IMR-90 (cell line): ENCODE measurements at places on chromosomes 6 and 20.

DNA sequence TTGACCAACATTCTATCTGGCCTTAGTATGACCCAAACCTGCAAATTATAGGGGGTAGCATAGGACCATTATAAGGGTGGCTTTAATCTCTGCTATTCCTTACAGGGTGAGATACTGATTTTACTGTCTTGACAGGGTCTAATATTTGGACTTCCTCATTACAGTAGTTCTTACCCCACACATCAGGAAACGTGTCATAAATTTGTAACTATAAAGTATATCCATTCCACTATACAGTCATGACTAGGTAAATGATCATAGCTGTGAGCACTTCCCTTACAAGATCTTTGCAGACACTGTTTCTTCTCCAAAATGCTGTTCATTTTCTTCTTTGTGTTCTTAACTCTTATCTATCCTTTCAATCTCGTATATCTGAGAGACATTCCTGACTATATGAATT lies 518.7 kb upstream of the RNF217 start:
- no peaks in the 10 kb centered on the region for H3K36me3 ChIP-seq
- H3K4me3 ChIP-seq: no peak overlapping the region
- DNase-seq: no peak
- H3K27ac ChIP-seq: no peak overlapping the region

GRCh38 chr6:149750136-149750609 lies 632 bp downstream of the PCMT1 start:
- peak overlapping the region; percentile 93 for H3K4me3 ChIP-seq
- H3K4me1 ChIP-seq: no peaks in the 10 kb centered on the region
- H3K36me3 ChIP-seq: no peaks in the 10 kb centered on the region
- no peaks in the 10 kb centered on the region for H3K27me3 ChIP-seq

DNA sequence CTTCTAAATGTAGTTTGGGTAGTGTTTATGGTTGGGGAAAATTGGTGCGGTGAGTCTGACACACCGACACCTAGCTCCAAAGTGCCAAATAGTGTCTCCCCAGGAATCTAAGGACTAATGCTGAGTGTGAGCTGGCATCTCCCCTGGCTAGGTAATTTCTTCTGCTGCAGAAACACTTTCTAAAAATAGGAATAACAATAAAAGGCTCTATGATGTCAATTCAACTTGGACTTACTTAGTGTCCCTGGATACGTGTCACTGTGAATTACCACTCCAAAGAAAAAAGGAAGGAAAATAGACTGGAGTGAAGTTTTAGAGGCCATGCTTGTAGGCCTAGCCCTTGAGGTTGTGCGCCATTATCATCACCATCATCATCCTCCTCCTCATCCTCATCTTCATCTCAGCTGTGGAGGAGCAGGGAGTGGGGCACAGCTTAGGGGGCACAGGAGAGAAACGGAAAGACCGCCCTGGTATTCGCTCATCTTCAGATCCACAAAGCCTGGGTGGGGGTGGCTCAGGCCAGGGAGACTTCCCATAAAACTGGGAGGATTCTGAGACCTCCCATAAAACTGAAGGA lies 89.6 kb downstream of the TBC1D7 start:
- no peaks in the 10 kb centered on the region for H3K4me1 ChIP-seq
- no peak for DNase-seq
- H3K27me3 ChIP-seq: peaks cover 1% of the 10 kb centered on the region; the same call in 1 of the 2 replicates
- no peak overlapping the region for H3K4me3 ChIP-seq

DNA sequence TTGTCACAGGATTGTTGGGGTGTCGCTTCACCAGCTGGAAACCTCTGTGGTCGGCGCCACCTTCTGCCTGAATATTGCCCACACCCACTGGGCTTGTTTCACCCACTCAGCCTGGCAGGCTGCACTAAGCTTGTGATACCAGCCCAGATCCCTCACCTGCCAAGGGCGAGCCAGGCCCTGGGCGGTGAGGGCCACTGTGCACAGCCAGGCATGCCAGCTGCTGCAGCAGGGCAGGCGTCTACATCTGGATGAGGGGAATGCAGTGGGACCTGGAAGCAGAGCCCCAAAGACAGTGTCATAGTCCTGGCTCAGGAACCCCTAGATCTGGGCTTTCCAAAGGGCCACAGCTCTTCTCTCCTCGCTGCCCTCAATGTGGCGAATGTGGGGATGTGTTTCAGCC lies 1307.5 kb downstream of the GRIK2 start:
- no peak for DNase-seq
- H3K36me3 ChIP-seq: no peaks in the 10 kb centered on the region
- H3K4me1 ChIP-seq: no peaks in the 10 kb centered on the region

DNA sequence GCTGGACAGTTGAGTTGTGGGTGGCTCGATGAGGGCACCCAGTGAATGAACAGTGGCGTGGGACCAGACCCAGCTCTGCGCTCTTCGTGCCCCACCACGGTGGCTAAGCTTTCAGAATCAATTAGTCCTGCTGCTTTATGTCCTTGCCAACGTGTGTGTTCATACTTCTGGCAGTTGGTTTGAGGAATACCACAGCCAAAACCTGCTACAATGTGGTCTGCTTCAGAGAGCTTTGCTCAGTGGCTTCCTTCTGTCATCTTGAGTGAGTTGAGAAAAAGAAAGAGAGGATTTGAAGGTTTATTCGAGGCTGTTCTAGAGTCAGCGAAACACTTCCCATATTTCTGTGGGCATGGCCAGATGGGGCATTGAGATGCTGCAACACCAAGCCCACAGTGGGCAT lies 39.5 kb upstream of the SLC22A2 start:
- no peak overlapping the region for H3K27ac ChIP-seq
- no peaks in the 10 kb centered on the region for H3K27me3 ChIP-seq
- no peaks in the 10 kb centered on the region for H3K36me3 ChIP-seq
- no peak for DNase-seq
- H3K4me1 ChIP-seq: no peaks in the 10 kb centered on the region

- no peaks in the 10 kb centered on the region for H3K27me3 ChIP-seq
- DNase-seq: peak; percentile 95
- H3K4me1 ChIP-seq: peaks cover 2% of the 10 kb centered on the region; the same call in 1 of the 2 replicates
- H3K4me3 ChIP-seq: no peak overlapping the region
- no peak overlapping the region for H3K27ac ChIP-seq
- peaks cover 6% of the 10 kb centered on the region for H3K36me3 ChIP-seq
Measured at GRCh38 chr6:34610819-34611477, 54.8 kb upstream of the SPDEF start.

DNA sequence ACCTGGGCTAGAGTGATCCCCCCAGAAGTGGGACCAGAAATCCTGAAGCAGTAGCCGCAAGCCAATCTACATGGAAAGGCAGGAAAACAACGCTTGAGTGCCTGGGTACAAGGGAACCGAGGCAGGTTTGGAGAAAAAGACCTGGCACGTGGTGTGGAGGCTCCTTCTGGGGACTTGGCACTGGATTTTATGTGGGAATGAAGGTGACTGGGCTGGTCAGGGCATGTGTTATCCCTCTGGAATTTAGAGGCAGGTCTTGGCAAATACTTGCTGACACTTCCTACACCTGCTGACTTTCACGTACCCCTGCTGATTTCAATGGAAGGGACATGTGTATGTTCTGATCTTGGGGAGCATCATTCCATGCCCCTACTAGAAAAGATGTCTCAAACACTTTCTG lies 25.0 kb upstream of the FAM217A start:
- H3K36me3 ChIP-seq: no peaks in the 10 kb centered on the region
- H3K27me3 ChIP-seq: peaks cover 33% of the 10 kb centered on the region
